ENCODE measurements at places on chromosomes 1 and 21.

GRCh38 chr1:174789399-174789798 lies 210.3 kb upstream of the CACYBP start:
- peak; percentile 82 for DNase-seq

DNA sequence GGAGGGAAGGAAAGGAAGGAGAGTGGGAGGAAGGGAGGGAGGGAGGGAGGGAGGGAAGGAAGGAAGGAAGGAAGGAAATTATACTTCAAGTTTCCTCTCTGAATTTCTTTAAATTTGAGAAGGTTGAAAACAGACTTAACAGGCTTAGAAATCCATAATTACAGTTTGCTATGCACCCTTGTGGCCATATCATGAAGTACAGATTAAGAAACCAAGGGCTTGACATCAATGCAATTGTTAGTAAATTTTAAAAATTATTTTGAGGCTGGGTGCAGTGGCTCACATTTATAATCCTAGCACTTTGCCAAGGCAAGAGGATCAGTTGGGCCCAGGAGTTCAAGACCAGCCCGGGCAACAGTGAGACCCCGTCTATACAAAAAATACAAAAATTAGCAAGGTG lies 14.4 kb downstream of the ANP32E start:
- no peak for DNase-seq

GRCh38 chr1:40773748-40774265 lies 9.8 kb upstream of the KCNQ4 start:
- DNase-seq: no peak

DNA sequence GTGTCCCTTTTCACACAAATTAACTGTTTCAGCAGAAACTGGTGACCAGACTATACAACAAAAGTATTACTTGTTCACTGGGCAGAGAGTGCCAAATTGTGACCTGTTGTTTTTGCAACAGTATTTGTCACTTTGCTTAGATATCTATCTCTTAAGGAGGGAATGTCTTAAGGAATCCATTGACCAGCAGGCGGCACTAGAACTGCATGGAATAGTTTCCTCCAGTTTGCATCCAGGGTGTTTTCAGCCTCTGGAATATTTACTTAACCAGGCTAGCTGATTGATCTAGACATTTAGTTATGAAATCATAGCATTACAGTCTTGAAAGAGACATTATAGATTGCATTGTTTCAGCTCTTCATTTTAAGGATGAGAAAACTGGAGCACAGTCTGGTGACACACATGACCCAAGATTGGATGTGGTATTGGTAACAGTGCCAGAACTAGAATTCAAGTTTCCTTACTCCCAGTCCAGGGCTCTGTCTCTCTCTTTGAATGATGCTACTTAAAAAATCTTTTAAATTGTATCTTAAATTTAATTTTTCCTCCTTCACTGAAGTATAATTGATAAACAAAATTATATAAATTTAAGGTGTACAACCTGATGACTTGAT lies 16.9 kb downstream of the RPTN start:
- peak; percentile 35 for DNase-seq

DNA sequence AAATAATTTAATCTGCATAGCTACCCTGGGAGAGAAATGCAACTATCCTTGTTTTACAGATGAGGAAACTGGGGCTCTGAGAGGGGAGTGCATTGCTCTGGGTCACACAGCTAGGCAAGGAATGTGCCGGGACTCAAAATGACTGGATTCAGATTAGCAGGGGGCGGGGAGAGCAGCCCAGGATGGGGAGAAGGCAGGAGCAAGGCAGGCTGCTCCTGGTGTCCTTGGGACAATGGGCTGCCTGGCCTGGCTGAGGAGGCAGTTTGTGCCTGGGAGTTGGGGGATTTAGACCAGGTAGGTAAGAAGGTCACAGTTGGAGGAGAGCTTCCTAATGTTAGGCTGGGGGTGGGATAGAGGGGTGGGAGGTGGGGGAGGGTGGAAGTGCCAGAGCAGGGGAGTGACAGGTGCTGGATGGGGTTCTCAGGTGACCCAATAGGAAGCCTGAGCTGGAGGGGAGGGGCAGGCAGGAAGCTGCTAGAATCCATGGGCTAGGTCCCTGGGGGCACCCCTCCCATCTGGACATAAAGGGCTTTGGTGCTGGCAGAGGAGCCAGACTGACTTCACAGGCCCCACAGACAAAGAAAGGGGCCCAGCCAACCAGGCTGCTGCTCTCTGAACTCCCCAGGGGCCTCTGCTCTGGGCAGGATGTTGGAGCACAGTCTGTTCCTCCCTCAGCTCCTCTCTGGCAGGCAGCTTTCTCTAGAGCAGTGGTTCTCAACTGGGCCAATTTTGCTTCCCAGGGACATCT lies 29.0 kb downstream of the TRIM62 start:
- no peak for DNase-seq

GRCh38 chr1:221778535-221779142 lies 36.8 kb upstream of the DUSP10 start:
- DNase-seq: no peak

DNA sequence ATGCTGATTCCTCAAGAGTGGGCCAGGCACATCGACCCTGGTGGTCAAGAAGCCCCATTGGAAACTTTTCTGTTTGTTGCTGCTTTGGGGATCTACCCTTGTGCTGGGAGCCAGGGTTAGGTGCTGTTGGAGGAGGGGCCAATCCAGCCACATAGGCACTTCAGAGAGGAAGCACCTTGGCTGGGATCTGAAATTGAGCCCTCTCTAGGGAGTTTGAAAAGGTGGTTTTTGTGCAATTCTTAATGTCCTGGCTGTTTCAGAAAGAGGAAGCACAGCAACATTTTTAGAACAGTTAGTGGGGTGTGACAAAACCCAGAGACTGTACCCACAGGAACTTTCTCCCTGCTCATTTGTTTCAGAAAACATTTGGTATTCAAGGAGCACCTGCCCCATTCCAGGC lies 17.2 kb upstream of the BEND5 start:
- no peak for DNase-seq

- no peak for DNase-seq
Measured at GRCh38 chr1:226195144-226195543, 8.6 kb upstream of the ACBD3 start.

- DNase-seq: no peak
Measured at GRCh38 chr1:9724706-9725476, 73.4 kb downstream of the PIK3CD start.

- DNase-seq: no peak
Measured at GRCh38 chr1:169623132-169623926, 6.6 kb downstream of the SELP start.

DNA sequence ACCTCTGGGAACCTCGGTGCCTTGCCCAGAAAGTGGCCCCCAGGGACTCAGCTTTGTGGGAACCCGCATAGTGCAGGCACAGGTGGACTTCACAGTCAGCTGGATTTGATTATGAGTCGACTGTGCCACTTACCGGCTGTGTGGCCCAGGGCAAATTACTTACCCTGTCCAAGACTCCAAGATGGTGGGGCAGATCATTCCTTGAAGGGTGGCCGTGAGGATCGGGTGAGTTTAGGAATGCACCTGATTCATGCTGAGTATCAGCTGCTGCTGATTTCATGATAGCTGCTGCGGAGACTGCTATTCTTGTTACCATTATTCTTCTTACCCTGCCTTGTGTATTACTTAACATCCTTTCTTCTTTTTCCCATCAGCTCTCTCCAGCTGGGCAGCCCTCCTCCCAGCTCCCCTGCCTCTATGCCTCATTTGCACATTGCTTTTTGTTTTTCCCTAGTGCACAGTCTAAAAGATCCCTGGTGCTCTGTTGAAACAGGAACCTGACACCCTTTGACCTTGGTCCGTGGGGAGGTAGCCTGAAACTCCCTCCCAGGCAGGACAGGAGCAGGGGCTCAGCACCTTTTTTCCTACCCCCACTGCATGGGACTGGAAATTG lies 40.5 kb upstream of the FHAD1 start:
- DNase-seq: no peak

DNA sequence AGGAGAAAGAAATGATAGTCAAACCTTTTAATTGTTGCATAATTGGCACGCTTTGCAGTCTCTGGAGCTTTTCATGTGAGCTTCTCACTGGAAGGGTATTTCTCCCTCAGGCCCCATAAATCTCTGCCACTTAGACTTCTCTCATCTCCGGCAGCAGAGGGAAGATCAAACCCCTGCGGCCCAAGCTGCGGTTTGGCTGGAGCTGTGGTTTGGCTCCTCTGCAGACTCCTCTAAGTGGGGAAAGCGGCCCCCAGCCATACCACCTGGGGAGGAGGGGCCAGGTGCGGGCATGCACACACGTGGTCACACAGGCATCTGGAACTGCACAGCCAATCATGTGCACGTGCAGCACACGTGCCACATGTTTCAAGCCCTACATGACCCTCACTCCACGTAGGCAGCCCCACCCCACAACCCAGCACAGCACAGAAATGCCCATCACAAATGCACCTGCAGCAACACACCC lies 58.3 kb downstream of the UBE2T start:
- no peak for DNase-seq

- no peak for DNase-seq
Measured at GRCh38 chr1:209601809-209602657, 18.5 kb downstream of the CAMK1G start.

DNA sequence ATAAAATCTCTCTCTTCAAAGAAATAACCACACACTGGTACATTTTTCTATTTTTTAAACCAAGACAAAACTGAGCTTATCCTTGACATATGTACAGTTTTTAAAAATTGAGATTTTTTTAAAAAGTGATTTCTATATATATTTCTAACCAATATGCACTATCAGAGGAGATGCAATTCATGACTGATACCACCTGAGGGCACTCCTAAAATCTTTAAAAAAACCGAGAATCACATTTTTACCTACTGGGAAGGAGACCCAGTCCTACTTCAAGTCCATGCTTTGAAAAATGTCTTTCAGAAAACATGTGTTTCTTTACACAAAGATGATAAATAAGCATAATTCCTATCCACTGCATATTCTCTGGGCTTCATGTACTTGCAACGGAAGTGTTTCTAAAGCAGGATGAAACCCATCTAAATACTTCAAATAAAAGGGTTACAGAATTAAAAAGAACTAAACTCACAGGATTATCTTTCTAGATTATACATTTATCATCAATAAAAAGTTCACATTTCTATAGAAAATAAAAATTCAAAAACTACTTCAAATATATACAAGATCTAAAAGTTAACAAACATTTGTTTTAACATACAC lies 98.6 kb downstream of the ENAH start:
- no peak for DNase-seq

DNA sequence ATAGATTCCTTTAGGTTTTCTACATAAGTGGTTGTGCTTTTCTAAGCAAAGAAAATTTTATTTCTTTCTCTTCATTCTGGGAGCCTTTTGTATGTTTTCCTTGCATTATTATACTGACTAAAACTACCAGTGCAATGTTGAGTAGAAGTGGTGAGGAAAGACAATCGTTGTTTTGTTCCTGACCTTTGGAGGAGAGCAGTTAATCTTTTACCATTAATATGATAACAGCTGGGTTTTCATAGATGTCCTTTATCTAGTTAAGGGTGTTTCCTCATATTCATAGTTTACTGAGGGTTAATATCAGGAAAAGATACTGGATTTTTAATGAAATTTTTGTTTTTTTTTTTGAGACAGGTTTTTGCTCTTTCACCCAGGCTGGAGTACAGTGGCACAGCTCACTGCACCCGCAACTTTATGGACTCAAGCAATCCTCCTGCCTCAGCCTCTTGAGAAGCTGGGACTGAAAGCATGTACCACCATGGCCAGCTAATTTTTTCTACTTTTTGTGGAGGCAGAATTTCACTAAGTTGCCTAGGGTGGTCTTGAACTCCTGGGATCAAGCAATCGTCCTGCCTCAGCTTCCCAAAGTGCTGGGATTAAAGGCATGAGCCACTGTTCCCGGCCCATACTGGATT lies 9.0 kb upstream of the KCTD3 start:
- DNase-seq: no peak

DNA sequence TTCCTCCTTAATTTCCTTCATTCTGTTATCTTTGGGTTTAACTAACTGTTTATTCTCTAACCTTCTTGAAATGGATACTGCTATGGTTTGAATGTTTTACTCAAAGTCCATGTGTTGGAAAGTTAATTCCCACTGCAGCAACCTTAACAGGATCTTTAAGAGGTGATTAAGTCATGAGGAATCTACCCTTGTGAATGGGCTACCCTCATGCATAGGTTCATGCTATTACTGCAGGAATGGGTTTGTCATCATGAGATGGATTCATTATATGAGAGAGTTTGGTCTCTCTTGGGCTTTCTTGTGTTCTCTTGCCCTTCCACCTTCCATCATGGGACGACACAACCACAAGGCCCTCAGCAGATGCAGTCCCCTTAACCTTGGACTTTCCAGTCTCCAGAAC lies 516.9 kb downstream of the ADGRL2 start:
- peak; percentile 22 for DNase-seq

DNA sequence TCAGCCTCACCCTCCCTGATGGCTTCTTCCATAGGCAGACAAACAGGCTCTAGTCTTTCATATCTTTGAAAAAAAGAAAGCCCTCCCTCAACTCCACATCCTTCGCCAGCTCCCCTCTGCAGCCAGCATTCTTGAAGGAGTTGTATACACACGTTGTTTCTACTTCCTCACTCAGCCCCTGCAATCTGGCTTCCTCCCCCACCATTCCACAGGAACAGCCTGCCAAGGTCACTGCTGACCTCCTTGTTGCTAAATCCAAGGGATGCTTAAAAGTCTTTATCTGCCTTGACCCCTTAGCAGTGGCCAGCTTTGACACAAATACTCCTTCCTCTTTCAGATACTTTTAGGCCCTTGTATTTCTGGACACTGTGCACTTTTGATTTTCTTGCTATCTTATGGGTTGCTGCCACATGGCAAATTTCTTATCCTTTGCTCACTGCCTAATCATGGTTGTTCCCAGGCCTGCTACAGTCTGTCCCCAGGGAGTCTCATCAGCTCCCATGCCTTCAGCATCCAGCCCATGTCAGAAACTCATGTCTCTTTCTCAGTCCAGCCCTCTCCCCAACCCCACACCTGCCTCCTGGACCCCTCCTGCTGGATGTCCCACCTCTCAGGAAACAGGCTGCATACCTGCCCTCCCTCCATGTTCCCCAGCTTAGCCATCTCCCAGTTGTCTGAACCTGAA lies 8.3 kb downstream of the FAM229A start:
- DNase-seq: no peak

DNA sequence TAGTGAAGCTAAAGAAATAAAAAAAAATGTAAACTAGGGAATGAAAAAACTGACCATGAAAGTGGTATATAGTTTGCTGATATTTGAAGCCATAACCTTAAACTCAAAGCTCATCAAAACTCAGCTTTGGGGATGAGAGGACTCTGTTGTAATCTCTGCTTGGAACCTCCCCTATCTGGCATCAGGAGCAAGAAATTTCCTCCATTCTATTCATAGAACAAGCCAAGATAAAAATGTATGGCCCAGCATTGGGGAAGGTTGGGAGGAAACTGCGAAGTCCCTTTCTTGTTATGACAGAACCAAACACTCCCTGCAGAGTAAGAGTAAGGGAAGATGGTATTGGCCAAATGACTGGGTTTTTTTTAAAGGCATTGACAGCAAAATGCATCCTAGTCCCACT lies 35.6 kb downstream of the MCOLN2 start:
- DNase-seq: no peak

DNA sequence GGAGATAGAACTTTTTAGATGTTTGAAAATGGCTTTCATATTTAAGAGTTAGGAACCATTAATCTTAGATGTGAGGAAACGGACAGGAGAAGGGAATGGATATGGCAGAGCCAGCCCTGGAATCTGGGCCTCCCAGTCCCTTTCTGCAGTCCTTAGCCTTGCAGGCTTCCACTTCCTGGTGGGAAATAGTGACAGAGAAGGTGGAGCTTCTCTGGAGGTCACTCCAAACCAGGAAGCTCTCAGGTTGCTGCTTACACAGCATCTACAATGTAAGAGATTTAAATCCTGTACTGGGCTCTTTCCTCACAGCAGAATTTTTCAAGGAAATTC lies 2.5 kb downstream of the S100A11 start:
- DNase-seq: no peak

All from non-pigmented ciliary epithelial cell (primary cell).